ENCODE measurements at places on chromosomes 5 and 9. TPM values are rescaled to one million over a fixed set of nuclear protein-coding genes. Genes with fewer than 3 reads are reported as not detected.

- no peak for DNase-seq
Observed at GRCh38 chr9:94166976-94167346, 82.7 kb downstream of the PTPDC1 start.

DNA sequence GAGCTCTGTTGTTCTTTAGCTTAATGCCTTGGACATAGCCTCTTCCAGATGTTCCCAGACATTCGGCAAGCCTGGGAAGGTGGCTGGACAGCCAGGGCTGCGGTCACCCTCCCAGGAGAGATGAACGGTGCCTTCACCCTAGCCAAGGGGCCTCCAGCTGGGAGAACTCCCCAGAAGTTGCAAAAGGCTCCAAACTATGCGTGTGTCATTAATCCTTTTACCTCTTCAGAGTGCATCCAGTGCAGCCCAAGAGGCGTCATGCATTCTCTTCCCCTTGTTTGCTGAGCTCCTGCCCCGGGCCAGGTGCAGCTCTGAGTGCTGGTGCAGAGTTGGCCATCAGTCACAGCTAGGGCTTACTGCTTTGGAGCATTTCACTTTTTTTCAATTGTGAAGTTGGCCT is 22.8 kb downstream of the HMCN2 start:
- no peak for DNase-seq

DNA sequence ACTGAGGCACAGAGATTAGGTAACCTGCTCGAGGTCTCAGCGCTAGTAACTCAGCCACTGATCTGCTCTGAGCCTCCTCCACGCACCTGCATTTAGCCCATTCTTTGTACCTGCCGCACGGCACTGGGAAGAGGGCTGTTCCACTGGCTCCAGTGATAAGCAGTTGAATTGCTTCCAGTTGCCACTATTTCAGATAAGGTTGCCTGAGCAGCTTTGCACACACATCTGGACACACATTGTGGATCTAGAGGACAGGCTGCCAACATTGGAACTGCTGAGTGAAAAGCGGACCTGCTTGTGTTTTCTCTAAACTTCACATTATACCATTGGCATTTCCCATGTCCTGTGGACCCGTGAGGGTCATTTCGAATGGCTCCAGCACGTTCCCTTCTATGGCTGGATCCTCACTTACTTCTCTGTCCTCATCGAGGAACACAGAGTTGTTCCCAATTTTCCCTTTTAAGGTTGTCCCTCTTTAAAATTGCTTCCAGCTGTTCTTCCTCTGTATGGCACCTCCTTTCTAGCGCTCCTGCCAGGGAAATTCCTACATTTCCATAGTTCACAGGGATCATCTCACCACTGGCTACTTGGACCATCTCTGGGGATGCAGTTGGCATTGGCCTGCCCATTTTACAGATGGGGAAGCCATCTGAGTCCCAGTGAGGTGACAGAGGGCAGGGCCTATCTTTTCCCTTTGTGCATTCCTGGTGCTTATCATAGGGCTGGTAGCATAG is 45.9 kb upstream of the RPL26L1 start:
- DNase-seq: no peak

DNA sequence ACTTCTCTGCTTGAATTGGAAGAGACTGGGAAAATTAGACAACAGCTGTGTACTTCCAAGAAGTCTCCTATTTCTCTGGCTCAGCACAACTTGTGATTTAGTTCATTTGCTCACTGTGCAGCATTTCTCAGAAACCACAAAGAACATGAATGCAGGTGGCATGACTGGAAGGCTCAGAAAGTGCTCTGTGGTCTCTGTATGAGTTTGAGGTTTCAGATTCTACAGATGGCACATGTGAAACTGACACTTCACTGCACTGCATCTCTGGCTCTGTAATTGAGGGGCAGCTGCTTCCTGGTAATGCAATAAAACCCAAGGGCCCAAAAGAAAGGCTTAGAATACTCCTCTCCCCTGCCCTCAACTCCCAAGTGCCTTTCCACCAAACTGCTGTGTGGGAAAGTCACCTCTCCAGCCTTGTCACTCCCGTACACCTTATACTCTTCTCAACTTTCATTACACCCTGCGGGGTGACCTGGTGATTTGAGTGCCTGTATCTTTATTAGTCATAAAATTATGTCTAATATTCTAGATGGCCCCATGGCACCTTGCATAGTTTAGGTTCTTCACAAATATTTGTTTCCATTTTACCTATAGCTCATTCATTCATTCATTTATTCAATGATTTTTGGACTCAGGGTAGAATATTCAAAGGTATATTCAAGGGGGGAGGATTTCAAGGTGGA is 82.5 kb downstream of the ESM1 start:
- DNase-seq: peak; percentile 47

GRCh38 chr5:156800929-156801328 is 49.2 kb upstream of the PPP1R2B start:
- DNase-seq: no peak

GRCh38 chr5:27830546-27830945 is 792.2 kb upstream of the CDH9 start:
- DNase-seq: no peak

The GPR151 gene
- not detected for polyA plus RNA-seq

The CDC14B gene
- polyA plus RNA-seq: 11.0 TPM
